ENCODE measurements at places on chromosomes 2 and 18.

- no peak for DNase-seq
These were observed 484.2 kb downstream of the DLGAP1 start for GRCh38 chr18:3970929-3971328.

DNA sequence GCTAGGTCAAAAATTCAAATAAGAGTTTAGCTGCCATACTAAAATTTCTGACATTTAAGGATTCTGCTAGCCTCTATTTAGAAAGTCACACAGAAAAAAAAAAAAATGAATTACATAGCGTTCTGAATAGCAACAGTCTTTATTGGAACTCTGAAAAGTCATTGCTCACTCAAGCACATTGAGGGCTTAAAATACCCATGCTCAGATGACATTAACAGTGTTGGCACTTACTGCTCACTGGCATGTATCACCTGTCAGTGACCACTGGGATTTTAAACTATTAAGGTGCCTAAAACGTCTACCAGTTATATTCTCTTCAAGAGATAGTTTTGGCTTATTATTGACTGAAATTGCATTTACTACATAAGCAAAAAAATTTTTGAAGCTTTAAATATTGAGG is 468.0 kb upstream of the SPHKAP start:
- no peak for DNase-seq

DNA sequence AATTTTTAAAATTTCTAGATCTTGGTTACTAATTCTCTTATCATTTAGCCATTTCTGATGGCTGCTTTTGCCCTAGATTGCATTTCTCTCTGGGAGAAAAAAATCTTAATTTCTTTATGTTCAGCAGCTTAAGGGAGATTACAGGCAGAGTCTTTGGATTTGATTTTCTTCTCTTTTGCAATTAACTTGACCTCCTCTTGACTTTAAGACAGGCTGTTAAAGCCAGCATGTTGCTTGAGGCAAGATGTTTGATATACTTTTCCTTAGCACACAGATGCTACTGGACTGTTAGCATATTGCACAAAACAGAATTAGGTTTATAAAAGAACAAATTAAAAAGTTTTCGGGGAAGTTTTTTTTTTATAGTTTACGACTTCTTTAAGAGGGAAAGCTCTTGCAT is 50.0 kb downstream of the XRCC5 start:
- no peak for DNase-seq

GRCh38 chr2:134177351-134177931 is 76.4 kb upstream of the MGAT5 start:
- DNase-seq: no peak

DNA sequence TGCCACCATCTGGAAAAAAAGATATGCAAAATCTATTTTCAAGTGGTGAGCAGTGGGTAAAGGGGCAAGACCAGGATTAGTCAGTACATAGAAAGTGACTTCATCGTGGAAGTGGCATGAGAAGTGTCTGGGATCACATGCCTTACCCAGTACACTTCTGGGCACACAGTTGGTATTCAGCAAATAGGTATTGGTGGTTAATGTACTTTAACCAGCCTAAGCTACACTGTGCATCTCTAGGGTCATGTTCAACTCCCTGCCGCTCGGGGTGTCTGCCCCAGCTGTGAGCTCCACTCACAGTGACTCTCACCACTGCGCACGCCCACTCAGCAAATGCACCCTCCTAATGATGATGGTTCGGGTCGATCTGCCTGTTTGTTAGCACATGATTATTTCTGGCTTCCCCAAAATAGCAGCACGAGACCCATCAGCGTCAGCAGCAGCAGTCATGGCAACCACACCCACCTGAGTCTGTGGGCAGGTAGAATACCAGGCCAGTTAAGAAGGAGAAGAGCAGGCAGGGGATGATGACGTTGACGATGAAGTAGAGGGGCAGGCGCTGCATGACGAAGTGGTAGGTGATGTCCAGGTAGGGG is 11.1 kb downstream of the CHRNA1 start:
- DNase-seq: no peak

GRCh38 chr2:30684996-30685395 is 122.2 kb downstream of the CAPN13 start:
- no peak for DNase-seq

- no peak for DNase-seq
These were observed 113.8 kb upstream of the THSD7B start for GRCh38 chr2:136651456-136652010.

DNA sequence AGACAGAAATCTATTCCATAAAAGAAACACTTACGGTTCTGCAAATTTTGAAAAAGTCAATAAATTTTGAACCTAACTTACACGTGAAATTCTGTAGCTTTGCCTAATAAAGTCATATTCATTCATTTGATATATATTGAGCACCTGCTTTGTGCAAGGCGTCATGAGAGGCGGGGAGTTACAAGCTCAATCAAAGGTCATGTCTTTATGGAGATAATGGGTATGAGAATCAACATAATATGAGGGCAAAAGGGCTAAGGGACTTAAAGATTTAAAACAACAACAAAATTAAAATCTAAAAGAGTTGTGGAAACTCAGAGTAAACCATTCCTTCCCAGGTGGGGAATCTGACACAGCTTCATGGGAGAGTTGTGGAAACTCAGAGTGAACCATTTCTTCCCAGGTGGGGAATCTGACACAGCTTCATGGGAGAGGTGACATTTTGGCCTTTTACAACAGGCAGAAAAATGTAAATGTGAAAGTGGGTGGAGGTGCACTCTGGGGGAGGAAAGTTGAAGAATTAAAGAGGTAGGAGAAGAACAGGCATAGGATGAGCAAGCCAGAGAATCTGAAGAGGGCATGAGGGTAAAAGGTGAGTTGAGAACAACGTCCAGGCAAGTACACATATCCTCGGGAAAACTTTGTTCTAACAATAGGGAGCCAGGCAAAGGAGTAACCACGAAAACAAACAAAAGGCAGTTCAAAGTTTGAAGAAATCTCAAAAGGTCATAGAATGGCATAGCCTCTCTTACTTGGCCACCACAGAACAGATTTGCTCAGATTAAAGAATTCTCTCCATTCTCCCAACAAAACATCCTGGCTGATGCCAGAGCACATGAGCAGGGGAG is 49.5 kb upstream of the CD226 start:
- no peak for DNase-seq

- DNase-seq: no peak
These were observed 42.7 kb downstream of the SLC4A5 start for GRCh38 chr2:74300506-74300905.

- no peak for DNase-seq
These were observed 53.8 kb downstream of the LRPPRC start for GRCh38 chr2:43941966-43942365.

- peak; percentile 55 for DNase-seq
These were observed 218.4 kb downstream of the CDH20 start for GRCh38 chr18:61551586-61551985.

- no peak for DNase-seq
These were observed 117.7 kb upstream of the SMIM21 start for GRCh38 chr18:75545189-75545588.

DNA sequence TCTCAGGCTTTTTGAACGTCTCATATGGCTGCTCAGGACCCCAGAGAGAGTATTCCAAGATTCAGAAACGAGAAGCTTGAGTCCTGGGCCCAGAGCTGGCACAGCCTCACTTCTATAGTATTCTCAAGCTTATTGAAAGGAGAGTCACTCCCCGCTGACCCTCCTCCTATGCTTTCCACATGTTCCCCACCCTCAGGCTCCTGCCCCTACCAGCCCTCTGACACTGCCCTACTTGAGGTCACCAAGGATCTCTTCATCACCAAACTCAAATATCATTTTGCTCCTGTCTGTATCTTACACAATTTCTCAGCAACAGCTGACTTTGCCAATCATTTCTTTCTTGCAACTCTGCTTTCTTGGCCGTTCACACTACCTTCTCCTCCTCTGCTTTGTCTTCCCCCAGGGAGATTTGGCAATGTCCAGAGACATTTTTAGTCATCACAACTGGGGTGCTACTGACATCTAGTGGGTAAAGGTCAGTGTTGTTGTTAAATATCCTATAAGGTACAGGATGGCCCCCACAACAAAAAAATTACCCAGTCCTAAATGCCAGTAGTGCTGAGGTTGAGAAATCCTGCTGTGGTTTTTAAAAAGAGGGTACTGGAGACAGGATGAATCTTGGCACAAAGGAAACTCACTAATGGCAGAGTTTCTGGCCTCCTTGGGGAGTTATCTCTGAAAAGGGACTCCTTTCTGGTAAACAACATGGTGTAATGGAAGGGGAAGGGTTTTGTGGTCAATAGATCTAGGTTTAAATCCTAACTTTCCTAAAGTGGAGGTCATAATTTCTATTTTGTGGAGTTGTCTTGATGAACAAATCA is 26.9 kb upstream of the INSIG2 start:
- no peak for DNase-seq

- DNase-seq: no peak
These were observed 145.7 kb upstream of the MYCN start for GRCh38 chr2:15794608-15795134.

DNA sequence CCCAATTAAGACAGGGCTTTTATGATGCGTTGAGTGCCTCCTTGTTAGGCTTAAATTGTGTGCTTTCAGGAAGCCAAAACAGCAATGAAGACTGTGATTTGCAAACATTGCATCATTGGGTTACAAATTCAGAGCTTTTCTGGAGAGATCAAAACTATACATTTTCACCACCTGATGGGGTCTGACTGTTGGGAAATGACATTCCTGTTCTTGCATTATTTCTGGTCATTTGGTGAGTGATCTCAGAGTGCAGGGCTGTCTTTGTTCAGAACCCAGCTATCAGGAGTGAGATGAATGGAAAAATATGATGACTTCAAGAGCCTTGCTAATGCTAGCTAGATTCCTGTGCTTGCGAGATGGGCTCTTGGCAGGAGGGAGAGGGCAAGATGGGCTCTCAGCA is 39.1 kb downstream of the SH3RF3 start:
- no peak for DNase-seq

DNA sequence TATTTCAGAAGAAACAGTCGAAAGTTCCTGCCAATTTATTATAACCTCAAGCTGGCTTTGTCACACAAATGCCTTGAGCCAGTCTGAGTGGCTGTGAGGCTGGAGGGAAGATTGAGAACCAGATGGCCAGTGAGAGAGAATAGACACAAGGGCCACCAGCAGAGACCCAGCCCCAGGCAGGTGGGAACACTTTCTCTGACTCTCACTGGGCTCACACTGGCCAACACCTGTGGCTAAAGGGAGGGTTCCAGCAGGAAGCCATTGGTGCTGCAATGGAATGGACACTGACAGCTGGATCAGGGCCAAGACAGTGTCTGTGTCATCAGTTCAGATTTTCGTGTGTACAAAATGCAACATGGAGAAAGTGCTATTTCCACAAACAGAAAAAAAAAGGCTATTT is 29.9 kb downstream of the LOXHD1 start:
- no peak for DNase-seq

DNA sequence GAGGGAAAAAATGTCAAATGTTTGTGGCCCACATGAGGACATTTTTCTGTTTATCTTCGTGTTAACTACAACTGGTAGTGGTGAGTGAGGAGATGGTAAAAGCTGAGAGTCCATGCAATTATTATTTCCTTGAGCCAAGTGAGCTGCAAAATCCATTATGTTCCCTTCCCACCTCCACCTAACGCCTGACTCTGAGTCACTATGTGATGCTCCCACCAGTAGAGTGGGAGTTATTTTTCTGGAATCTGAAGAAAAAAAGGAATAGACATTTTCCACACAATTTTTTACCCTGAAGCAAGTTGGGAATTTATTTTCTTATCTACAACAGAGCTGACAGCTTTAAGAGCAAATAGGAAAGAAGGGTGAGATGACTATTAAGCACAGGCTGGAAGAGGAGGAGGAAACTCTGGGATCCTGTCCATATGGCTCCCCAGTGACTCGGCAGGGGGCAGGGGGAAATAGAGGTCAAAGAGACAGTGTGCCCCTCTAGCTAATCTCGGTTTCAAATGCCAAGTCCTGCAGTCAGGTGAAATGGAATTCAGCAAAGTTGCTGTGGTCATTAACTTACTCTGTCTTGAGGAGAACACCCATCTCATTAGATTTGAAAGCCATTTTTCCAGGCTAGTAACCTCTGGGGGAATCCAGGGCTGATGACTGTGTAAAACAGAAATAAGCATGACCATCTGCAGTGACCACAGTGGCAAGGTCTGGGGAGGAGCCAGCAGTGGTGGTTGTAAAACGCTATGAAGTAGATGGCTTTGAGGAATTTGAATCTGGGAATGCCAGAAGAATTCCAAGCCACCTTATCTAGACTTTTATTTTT is 463.9 kb downstream of the STK39 start:
- DNase-seq: no peak

DNA sequence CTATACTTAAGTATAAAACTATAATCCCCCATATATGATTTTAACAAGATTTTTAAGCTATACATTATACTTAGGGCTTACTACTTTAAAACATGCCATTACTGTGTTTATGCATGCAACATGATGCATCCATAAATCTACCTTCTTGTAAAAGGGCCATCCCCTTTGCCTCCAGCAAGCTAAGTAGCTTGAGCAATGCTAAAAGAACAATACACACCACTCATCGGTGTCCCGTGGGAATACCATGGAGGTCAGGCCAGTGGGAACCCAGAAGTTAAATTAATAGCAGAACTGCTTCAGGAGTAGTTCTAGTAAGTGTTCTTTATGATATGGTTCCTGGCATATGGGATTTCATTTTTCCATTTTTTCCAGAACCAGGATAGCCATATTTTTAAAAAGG is 37.8 kb downstream of the SH3RF3 start:
- DNase-seq: no peak

DNA sequence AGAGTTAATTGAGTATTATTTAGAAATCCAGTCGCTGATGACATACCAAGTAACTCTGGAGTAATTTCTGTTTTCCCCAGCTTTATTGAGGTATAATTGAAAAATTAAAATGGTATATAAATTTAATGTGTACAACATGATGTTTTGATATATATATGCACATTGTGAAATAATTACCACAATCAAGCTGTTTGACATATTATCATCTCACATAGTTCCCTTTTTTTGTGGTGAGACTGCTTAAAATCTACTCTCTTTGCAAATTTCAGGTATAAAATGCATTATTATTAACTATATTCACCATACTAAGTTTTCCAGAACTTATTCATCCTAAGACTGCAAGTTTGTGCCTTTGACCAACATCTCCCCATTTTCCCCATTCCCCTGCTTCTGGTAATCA is 25.0 kb upstream of the SPAG16 start:
- DNase-seq: no peak

GRCh38 chr2:49980774-49981173 is 826.5 kb upstream of the FSHR start:
- no peak for DNase-seq

DNA sequence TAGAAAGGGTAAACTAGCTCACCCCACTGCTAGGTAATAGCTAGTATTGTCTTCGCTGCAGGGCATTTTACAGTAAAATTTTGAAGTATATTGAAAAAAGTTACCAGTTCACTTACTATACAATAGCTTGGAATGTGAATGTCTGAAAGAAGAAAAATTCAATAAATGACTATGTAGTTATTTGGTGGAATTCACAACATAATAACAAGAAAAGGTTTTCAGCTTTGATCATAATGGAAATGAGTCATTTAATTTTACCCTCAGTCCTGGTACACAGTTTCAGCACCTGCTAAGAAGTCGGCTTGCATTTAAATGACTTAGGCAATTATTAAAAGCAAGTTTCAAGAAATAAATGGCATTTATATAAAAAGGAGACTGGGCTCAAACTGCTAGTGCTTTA is 90.4 kb downstream of the NUP35 start:
- DNase-seq: no peak

- DNase-seq: no peak
These were observed 305.3 kb downstream of the PARD3B start for GRCh38 chr2:204850581-204850980.

- DNase-seq: no peak
These were observed 14.7 kb downstream of the CDK15 start for GRCh38 chr2:201821080-201821479.

- no peak for DNase-seq
These were observed 25.5 kb upstream of the VIT start for GRCh38 chr2:36670881-36671595.
